CD4-positive, alpha-beta T cell treated with Interleukin-17A for 4 hours (primary cell): ENCODE measurements at places on chromosomes 5 and 9.

- no peak for DNase-seq
These were observed 222.6 kb downstream of the EBF1 start for GRCh38 chr5:158877124-158877581.

DNA sequence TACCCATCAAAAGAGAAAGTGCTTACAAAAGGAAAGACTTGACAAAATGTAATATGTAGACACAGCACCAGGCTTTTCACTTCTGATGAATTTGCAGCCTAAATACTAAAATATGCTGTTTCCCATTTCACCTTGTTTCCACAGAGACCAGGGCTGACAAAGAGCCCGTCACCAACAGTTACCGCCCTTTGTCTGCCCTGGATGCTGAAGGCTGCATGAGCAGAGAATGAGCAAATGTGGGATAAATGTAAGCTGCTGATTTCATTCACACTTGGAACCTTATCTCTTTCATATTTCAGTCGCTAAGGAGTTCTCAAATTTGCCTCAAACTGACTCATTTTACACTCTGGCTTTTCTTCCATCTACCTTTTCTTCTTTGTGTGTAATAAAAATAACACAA, 213.9 kb downstream of the TMEM167A start:
- no peak for DNase-seq

DNA sequence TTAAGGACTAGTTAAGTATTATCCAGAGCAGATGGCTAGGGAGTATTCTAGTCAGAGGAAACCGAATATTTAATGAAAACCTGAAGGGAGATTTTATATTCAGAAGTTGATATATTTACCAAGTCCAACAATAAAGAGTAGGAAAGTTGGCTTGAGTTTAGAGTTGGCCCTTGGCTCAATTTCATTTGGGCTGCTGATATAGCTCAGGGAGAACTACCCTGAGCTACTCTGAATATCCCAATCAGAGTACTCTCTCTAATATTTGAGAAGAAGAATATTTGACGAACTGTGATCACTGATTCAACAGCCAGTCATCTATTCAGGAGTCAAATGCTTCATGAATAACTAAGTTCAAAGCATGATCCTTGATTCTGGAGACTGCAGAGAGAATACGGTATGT, 34.5 kb downstream of the TBCA start:
- DNase-seq, result no peak

DNA sequence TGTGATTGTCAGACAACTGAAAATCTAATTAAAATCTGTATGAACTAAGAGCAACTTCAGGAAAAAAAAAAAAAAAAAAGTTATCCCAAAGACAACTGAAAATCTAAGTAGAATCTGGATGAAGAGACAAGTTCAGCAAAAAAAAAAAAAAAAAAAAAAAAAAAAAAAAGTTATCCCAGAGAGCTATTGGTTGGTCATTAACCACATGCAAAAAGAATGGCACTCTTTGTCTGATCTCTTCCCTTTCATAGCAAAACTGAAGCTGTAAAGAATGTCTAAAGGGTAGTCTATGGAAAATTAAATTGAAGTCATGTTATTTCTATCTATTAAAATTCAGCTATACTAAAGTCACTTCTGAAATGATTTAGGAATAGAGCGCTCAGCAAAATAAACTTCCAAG, 32.9 kb downstream of the STRBP start:
- no peak for DNase-seq

DNA sequence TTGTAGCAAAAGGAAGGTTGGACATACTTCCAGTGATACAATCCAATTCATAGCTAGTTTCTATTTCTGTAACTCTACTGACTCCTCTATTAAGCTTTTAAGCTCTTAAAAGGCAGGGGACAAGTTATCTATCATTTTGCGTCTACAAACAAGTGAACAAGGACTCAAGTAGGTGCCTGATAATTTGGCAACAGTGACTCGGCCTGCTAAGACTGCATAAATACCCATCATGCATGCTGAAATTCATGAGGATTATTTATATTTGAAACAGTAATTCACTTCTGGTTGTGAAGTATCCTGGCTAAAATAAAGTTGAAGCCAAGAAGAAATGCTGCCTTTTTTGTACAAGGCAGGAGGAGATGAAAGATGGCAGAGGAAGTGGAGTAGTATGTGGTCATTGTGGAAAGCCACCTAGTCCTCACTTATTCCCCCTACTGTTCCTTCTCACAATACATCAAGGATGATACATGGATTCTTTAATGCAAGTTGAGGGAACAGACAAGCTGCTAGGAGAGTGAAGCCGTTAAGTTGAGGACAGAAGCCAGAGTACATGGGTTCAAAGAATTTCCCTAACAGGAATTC, 74.0 kb downstream of the MRPS27 start:
- no peak for DNase-seq
